ENCODE measurements at places on chromosomes 12 and 14. TPM values are rescaled to one million over a fixed set of nuclear protein-coding genes. Genes with fewer than 3 reads are reported as not detected.

Gene PROX2
- not detected for total RNA-seq

Gene PMEL
- total RNA-seq: 11.3 TPM

Gene CTSG
- not detected for total RNA-seq

Gene CPM
- 1.7 TPM for total RNA-seq

Gene PKP2
- 376 TPM for total RNA-seq

Gene TBX3
- 87.5 TPM for total RNA-seq

Gene ISCU
- total RNA-seq: 97.5 TPM

Gene TAS2R20
- total RNA-seq: 3.6 TPM

Gene KRT4
- not detected for total RNA-seq

Gene NELL2
- 7.9 TPM for total RNA-seq

Gene TAS2R7
- total RNA-seq: not detected
